ENCODE measurements at places on chromosomes 16 and 17.

- DNase-seq, result no peak
These were observed 6.0 kb downstream of the MYO1D start for GRCh38 chr17:32870969-32871368.

- DNase-seq, result no peak
These were observed 126.4 kb downstream of the KCNJ2 start for GRCh38 chr17:70295731-70296130.

GRCh38 chr17:66943484-66943883, 21.0 kb upstream of the CACNG4 start:
- no peak for DNase-seq

DNA sequence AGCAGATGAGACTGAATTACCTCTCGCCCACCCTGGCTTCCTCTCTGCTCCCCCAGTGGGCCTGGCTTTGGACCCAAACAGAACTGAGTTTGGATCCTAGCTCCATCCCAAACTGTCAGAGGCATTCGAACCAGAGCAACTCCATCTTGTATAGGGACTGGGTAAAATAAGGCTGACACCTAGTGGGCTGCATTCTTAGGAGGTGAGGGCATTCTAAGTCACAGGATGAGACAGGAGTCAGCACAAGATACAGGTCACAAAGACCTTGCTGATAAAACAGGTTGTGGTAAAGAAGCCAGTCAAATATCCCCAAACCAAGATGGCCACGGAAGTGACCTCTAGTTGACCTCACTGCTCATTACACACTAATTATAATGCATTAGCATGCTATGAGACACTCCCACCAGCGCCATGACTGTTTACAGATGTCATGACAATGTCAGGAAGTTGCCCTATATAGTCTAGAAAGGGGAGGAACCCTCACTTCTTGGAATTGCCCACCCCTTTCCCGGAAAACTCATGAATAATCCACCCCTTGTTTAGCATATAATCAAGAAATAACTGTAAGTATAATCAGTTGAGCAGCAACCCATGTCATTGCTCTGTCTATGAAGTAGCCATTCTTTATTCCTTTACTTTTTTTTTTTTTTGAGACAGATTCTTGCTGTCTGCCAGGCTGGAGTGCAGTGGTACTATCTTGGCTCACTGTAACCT, 44.4 kb downstream of the LYRM1 start:
- DNase-seq, result no peak

- no peak for DNase-seq
These were observed 39.2 kb upstream of the TNRC6C start for GRCh38 chr17:77919276-77919675.

GRCh38 chr17:2232244-2232638, 71.3 kb downstream of the SMG6 start:
- no peak for DNase-seq

DNA sequence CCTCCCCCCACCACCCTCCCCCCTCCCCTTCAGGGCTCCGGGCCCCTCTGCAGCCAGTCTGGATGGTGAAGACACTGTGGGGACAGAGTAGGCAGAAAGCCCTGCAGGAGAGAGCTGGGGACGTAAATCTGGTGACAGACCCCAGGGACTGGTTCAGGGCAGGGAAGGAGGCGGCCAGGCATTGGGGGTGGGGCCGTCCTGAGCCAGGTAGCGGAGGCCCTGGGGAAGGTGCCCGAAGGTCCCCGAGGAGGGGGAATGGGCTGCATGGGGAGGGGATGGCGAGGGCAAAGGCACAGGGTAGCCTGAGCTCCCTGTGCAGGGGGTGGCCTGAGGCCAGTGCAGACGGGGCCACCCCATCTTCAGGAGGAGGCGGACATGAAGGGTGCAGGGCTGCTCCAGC, 26.3 kb upstream of the CACNA1H start:
- DNase-seq, result no peak

DNA sequence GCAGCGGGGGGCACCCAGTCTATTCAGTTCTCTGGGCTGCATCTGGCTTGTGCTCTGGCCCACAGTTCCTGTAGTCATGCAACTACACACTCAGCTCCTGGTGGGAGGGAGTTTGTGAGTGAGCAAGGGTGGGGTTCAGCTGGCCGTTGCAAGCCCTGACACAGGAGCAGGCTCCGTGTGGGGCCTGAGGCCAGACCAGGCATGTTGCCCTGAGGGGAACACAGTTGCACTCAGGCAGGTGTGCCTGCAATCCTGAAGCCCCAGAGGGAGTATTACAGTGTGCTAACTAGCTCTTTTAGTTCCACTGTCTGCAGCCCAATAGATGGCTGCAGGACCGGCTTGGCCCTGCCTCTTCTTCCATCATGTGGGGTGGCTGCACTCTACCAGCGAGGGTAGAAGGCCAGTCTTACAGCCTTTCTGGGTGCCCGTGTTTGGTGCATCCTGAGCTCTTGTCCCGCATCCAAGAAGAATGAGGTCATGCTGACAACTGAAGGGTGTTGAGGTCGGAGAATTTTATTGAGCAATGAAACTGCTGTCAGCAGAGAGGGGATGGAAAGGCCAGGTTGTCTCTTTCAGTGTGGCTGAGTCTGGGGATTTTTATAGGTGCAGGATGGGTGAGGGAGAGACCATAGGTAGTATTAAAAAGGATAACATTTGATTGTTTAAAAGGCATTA, 49.9 kb upstream of the ELAC2 start:
- DNase-seq, result no peak

DNA sequence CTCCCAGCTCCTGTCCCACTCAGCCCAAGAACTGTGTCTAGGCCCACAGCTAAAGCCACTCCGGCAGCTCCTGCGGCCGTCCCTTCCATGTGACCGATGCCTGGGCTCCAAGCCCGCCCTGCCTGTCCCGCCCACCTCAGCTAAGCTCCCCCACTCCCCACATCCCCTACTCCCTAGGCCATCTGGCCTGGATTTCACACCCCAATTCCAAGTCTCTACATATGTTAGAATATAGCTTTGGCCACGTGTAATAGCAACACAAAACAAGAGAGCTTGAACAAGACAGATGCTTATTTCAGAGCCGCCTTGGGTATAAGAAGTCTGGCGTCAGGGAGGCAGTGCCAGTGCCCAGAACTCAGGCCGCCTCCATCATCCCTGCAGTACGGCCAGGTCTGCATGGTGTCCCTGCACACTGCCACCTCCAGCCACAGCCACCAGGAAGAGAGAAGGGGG, 30.0 kb upstream of the USP22 start:
- DNase-seq, result no peak

DNA sequence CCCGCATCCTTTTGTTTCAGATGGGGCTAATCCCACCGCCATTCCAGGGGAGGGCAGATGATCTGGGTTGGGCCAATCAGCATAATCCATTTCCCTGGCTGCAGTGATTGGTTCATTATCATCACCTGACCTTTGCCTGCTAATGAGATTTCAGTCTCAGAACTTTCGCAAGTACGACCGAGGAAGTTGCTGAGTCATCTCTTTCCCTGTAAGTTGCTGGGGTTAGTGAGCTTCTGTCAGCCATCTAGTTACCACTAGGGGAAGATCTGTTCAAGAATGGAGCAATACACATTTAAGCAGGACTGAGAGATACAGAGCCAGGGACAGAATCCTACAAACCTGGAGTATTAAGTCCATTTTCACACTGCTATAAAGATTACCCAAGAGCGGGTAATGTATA, 65.3 kb upstream of the NUDT7 start:
- no peak for DNase-seq

GRCh38 chr16:27193300-27193990, 9.9 kb upstream of the KDM8 start:
- no peak for DNase-seq
